ENCODE measurements at places on chromosomes 16 and 17.

DNA sequence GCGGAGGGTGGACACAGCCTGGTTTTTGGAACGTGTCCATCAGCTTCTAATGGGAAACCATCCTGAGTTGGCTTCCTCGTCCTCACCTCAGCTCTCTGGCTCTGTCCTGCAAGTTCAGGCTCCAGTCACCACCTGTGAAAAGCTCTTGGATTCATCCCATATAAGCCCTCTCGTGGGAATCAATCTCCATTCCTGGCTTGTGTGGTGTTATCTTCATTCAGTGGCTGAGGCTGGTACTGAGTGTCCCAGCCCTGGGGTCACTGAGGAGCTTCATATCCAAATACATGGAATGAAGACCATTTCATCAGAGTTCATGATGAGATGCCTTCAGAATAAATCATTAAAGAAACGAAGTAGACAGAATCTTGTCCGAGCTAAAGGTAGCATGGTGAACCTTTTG lies 189.2 kb downstream of the RBFOX1 start:
- DNase-seq = no peak

DNA sequence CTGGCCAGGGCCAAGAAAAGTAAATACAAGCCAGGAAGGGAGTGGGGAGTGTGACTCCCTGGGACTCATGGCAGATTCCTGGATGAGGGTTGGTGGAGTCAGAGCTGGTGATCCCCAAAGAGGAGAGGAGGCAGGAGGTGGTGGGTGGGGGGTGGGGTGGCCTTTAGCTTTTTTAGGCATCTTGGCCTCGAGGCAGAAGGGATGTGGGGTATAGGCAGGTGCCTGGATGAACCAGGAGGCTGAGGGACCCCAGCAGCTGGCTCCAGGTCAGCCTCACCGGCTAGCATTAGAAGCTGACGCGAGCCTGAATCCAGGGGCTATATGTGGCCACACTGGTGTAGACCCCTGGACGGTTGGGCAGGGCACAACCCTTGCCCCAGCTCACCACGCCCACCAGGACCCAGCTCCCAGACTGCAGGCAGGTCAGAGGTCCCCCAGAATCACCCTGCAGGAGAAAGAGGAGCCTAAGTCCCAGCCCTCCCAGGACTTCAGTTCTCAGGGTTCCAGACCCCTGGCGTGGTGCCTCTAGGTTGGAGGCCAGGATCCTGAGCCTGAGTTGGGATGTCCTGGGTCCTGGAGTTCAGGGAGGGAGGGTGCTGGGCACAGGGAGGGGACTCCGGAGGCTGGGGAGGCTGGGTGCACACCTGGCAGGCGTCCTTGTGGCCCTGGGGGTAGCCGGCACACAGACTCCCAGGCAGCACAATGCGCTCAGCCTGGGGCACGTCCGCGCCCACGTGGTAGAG lies 2.8 kb downstream of the PRSS33 start:
- no peak for DNase-seq

DNA sequence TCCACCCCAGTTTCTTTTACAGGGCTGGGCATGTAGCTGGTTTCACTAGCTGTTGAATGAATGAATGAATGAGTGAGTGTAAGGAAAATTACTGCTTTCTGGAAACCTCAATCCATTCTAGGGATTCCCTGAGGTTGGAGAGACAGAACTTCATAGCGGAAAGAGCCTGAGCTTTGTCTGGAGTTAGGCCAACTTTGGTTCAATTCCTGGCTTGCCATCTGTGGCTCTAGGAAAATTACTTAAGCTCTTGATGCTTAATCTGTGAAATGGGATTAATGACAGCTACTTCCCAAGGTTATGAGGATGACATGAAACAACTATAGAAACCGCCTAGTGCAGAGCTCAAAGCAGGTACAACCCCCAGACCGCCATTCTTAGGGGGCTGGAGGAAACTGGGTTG lies 76.3 kb upstream of the AXIN2 start:
- DNase-seq = no peak

DNA sequence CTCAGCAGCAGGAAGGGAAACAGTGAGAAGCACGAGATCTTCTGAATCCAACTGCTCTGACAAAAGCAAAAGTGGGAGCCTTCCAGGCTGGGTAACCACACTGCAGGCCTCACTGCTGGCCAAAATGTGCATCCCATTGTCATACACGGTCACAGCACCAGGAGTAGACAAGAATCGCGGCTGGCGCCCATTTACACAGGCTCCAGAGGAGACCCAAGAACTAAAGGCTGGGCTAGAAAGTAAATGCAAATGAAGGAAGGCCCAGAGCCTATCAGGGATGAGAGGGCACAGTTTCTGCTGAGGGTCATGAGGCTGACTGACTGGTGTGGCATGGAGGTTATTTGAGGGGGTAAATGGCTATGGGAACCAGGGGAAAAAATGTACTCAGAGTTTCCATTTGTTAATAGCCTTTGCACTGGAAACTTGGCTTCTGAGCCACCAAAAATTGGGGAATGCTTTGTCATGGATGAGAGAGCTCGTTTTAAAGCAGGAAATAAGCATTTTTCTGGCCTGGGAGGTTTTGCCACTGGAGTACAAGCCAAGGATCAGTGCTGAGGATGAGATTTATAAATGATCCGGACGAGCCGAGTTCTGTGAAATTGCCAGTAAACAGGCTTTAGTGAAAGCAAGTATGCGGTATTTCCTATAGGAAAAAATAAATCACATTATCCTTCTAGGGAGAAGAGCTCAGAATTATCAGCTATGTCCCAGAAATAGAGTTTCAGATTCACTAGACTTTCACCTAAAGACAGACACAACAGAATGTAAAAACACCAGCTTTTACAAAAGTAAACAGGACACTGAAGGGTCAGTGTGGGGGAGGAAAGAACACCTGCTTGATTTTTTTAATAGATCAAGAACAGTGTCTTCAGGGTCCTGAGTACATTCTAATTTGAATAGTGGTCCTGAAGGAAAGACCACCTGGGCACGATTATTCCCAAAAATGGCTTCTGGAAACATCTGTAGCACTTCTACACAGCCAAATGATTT lies 66.9 kb upstream of the GSG1L start:
- no peak for DNase-seq

Measured in SK-N-DZ (cell line).